Hypothalamus (tissue), 51 donors: ENCODE measurements at places on chromosomes 7 and 10.

DNA sequence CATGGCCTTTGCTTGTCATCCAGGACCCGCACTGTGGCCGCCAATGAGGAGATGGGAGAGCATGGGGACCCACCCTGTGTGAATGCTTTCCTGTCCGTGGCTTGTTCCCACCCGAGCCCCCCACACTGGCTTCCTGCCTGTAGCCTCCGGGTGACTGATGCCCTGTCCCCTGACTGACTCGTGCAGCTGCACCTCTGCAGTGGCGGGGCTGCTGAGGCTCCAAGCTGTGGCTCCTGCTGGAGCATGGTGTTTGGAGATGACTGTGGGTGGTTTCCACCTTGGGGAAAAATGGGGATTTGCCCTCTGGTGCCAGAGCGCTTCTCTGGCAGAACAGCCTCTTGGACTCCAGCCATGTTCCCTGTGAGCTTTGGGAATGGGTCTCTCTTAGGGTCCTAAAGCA, 2.1 kb downstream of the CAMK1D start:
- no peak for DNase-seq

DNA sequence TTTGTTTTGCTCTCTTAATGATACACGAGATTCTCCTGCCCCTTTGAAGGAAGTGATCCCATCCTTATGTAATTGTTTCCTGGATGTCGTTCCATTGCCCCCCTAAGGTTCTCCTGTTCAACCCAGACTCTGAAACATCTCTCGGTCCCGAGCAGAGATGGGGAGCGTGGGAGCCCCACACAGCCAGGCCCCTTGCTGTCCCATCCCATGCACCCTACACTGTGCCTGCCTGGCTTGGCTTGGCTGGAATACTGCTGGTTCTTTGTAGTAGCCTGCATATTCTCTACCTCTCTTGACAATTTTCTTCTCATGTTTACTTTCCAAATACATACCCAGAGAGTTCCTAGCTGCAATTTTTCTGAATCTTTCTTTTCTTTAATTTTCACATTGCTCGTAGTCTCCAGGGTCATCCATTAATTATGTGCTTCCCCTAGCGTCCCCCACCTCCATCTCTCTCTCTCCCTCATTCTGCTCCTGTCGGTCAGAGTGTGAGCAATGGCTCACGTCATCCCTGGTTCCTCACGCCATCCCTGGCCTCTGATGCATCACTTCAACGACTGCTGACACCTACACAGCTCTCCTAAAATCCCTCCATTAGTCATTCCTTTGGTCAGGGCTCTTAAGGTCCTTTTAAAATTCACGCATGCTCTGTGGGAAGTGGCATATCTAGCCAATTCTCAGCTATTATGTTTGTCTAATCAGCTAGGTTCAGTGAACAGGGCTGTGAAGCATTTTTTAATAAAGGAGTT, 32.5 kb upstream of the GPR158 start:
- no peak for DNase-seq

GRCh38 chr7:27763983-27764508, 24.1 kb downstream of the TAX1BP1 start:
- DNase-seq = no peak

GRCh38 chr10:53406532-53406931, 633.9 kb upstream of the MBL2 start:
- DNase-seq = no peak

DNA sequence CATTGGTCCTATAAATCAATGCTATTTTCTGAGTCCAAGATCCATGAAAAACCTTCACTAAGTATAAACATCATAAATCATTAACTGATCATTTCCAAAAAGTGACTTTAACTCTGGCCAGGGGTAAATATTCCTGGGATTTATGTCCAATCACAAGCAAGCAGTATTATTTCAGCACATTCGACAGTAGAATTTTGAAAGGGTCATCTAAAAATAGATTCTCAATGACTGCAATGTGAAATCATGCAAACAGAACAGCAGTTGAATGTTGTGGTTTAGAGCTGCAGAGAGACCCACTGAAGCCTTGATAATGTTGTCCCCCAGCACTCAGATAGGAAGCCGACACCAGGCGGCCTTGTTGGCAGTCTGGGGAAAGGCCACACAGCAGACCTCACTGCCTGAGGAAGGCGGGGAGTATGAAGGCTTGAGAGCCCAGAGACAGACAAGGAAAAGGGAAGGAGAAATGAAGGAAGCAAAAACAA, 38.1 kb downstream of the FAM107B start:
- DNase-seq = peak; percentile 18

DNA sequence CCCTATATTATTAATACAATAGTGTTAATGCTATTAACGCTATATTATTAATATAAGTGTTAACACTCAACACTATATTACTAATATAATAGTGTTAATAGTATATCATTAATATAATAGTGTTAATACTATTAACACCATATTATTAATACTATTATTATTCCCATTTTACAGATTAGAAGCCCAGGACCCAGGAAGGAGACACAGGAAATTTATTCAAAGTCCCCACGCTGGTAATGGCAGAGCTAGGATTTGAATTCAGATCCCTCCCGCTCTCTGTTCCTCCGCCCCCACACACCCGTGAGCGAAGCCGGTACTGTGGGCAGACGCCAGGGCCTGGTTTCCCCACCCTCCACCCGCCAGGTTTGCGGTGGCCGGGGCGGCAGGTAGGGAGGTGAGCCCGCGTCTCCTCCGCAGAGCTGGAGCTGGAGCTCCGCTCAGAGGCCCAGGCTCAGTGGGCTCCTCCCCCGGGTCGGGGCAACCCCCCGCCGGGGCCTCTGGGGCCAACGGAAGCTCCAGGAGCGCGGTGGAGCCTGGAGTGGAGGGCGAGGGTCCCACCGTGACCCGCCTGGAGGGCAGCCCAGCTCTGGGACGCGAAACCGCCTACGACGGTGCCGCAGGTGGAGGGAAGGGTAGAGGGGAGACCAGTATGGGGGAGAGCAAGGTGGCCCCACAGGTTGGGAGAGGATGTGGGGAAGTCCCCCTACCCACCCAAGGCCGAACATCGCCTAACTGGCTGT, at the start of gene TMEM225B:
Gene TMEM225B (plus strand): TSS at position 506 of the 740 bp plus-strand sequence. CDS start 6,122 bp downstream, outside the sequence.
- DNase-seq = no peak

DNA sequence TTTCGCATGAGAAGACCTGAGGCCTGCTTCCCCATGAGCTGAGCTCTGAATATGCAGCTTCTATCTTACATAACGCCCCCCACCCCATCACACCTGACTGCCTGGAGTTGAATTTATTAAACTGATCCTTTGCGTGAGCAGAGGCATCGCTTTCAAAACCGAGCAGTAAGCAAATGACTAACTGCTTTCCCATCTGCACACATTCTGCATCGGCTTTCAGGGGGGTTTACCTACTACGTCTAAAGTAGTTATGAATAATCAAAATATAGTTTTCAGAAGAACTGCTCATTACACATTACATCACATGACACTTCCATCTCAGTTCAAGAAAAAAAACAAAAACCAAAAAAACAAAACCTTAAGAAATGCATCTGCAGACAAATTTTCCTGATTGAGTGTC, 54.7 kb upstream of the EGR2 start:
- DNase-seq = no peak

DNA sequence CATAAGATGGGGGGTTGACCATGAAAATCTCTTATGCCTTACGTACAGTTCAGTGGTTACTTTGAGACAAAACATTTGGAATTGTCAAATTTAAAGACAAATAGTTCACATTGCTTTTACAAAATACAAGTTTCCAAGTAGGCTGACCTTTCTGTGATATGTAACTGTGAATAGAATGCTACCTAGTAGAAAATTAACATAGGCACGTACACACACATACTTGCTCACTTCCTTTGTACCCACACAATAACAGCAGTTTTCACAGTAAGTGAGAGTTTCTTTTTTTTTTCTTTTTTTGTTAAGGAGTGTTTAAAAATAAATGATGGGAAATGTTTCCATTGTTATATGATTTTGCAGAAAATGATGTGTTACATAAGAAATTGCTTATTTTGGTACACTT, 53.3 kb upstream of the SP8 start:
- DNase-seq = no peak

DNA sequence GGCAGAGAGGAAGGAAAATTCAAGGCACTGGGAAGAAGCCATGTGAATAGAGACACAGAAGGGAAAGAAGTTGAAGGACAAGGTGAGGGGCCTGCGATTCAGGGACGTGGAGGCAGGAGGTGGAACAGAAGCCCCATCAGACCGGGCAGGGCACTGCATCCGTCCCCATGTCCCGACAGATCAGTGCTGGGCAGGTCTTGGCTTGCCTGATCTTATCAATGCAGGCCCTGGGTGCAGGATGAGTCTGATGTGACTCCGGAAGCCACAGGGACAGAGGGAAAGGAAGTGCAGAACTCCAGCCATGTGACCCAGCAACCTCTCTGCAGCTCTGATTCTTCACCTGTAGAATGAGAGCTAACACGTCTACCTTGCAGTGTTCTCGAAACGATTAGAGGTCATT, 136.2 kb upstream of the CTBP2 start:
- DNase-seq = no peak

GRCh38 chr7:73345538-73345937, 17.6 kb downstream of the FKBP6 start:
- DNase-seq = no peak

DNA sequence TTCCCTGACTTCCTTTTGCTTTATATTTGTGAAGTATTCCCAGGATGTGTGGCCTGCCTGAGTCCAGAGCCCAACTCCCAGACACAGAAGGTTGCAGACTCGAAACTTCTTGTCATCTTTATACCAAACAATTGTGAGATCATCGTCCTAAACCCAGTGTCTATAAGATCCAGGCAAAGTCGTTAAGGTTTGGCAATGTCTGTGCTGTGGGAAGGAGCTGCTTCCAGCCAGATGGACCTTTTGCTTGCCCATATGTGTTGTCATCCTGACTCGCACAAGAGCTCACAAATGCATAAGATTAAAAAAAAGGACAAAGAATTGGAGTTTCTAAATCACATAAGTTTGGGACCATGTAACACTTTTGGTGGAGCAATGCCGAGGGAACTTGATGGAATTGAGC, 37.0 kb downstream of the WNT2 start:
- no peak for DNase-seq

- no peak for DNase-seq
Measured at GRCh38 chr7:135447748-135448147, 62.2 kb downstream of the CNOT4 start.

GRCh38 chr10:11164551-11164802, 146.8 kb downstream of the CELF2 start:
- DNase-seq = no peak

DNA sequence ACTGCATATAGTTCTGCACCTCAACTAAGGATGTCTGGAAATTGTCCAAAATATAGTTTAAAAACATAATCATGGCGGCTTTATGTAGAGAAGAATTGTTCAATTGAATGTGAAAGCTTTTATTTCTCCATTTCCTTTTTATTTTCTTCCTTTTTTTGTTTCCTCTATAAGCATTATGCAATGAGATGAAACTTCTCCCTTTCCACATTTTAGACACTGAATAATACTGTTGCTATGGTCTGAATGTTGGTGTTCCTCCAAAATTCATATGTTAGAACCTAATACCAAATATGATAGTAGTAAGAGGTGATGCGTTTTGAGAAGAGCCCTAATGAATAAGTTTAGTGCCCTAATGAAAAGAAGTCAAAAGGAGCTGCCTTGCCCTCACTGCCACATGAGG, 175.0 kb downstream of the RNLS start:
- no peak for DNase-seq

DNA sequence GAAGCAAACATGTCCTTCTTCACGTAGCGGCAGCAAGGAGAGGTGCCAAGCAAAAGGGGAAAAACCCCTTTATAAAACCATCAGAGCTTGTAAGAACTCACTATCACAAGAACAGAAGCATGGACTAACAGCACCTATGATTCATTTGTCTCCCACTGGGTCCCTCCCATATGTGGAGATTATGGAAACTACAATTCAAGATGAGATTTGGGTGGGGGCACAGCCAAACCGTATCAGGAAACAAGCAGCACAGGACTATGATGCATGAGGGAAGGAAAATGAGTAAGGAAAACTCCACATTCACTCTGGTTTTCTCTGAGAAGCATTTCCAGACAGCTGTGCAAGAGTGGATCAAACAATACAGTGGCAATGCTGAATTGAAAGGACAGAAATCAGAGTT, 81.6 kb downstream of the RSU1 start:
- DNase-seq = no peak

GRCh38 chr7:33802600-33802999, 102.7 kb upstream of the BMPER start:
- no peak for DNase-seq

DNA sequence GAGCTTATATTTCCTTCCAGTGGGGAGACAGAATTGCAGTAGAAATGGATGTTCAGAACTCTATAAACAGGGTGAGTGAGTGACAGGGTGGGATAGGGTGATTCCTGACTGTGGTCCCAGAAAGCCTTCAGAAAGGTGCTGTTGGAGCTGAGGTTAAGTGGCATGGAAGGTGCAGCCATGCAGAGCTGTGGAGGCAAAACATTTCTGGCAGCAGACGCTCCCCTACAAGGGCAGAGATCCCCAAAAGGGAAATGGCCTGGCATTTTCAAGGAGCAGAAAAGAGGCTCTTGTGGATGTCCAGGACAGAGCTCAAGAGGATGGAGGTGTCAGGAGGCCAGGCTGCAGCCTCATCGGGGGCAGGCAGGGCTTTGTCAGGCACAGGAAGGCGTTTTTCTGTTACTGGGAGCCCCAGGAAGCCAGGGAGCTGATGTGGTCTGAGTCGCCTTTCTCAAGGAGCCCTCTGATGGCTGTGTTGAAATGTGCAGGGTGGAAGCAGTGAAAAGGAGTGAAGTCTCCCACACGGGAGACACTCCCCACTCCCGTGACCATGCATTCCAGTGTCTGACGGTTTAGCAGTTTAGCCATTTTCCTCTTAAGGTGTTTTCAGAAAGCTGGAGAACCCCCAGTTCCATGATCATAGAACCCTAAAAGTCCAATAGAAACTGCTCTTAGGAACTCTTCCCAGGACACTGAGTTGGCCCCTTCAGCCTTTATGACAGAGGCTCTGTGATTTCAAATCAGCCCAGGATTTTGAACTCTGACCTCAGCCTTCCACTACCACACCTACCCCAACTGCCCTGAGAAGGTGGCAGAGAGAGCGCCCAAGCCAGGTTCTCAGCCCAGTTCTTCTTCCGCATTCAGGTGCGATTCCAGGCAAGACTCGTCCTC, 96.2 kb downstream of the C10orf105 start:
- no peak for DNase-seq

DNA sequence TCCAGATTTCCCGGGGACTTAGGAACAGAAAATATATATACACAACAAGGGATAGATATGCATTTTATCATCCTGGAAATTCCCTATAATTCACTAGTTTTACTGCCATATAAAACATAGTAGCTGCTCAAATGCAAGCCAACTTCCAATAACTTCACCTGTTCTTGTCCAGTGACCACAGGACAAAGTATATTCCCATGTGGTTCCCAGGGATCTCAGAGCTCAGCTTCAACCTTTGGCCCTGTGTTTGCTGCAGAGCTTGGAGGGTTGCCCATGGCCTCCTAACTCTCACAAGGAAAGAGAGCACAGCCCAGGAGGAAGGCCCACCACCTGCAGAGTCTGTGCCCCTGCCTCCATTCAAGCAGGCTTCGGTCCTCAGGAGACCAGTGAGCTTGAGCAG, 4.5 kb upstream of the DRGX start:
- DNase-seq = no peak

- DNase-seq = no peak
Measured at GRCh38 chr7:149785402-149785801, 12.0 kb upstream of the ZNF467 start.

- DNase-seq = no peak
Measured at GRCh38 chr10:27724287-27724686, 21.3 kb downstream of the MKX start.

- DNase-seq = no peak
Measured at GRCh38 chr7:148753224-148753623, 54.5 kb downstream of the CUL1 start.

- DNase-seq = no peak
Measured at GRCh38 chr7:249989-250388, 40.0 kb upstream of the FOXL3 start.

GRCh38 chr10:19832699-19833098, 16.5 kb downstream of the PLXDC2 start:
- no peak for DNase-seq
